ENCODE measurements at places on chromosomes 3 and 15.

GRCh38 chr3:64667138-64667537 is 20.7 kb downstream of the ADAMTS9 start:
- DNase-seq: no peak

DNA sequence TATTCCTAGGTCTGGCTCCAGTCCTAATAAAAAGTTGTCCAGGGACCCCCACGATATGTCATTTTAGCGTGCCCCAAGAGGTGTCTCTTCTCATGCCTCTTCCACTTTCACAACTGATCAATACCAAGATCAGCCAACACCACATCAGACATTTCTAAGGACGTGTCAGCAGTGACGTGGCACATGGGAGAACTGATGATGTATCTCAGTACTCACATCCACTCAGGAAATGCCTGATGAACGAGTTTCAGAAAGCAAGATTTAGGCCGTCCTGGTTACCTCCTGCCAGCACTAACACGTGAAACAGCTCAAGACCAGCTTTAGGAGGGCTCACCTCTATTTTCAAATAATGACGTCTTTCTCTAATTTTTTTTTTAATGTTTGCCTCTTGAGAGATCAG is 19.6 kb downstream of the VGLL4 start:
- peak; percentile 34 for DNase-seq

GRCh38 chr3:154194877-154195276 is 73.7 kb downstream of the ARHGEF26 start:
- DNase-seq: no peak

DNA sequence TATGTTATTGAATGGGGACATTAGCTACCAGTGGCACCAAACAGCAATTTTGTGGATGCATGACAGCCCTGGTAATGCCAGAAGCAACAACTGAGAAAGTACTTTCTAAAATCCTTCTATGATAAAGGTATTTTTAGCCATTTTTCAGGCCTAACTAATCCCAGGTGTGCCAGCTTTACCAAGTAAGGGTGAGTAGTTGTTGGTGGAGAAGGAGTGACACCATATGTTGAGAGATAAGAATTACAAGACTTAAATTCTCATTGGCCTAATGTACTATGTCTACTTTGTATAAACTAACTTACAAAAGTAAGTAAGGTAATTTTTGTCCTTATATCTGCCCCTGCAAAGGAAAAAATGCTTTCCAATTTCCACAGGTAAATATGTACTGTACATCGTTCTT is 4.1 kb upstream of the COX17 start:
- DNase-seq: no peak

DNA sequence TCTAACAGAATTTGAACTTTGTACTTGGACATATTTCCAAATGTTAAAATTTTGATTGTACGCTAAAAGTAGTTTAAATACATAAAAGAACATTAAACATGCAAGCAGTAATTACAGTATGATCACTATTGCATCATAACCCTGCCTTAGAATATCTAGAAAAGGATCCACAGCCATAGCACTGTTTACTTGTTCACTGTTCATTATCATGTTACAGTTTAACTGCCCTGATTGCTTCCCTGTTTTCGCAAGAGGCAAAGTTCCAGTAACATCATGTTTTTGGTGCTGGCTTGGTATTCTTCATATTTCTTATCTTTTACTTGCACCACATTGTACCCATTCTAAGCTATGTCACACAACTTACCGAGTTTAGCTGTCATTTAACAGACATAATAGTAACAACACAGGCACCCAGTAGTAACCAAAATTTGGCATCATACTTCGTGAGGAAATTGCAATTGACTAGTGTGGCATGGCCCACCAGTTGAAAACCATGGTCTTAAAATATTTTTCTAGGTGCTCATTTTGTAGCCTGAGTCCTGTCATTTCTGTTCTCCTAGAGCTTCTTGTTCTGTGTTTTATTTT is 13.3 kb upstream of the TMEM87A start:
- no peak for DNase-seq

- DNase-seq: no peak
Measured at GRCh38 chr15:62338497-62338896, 173.4 kb upstream of the C2CD4B start.
